NCI-H510A (cell line): ENCODE measurements at places on chromosomes 11 and 22.

DNA sequence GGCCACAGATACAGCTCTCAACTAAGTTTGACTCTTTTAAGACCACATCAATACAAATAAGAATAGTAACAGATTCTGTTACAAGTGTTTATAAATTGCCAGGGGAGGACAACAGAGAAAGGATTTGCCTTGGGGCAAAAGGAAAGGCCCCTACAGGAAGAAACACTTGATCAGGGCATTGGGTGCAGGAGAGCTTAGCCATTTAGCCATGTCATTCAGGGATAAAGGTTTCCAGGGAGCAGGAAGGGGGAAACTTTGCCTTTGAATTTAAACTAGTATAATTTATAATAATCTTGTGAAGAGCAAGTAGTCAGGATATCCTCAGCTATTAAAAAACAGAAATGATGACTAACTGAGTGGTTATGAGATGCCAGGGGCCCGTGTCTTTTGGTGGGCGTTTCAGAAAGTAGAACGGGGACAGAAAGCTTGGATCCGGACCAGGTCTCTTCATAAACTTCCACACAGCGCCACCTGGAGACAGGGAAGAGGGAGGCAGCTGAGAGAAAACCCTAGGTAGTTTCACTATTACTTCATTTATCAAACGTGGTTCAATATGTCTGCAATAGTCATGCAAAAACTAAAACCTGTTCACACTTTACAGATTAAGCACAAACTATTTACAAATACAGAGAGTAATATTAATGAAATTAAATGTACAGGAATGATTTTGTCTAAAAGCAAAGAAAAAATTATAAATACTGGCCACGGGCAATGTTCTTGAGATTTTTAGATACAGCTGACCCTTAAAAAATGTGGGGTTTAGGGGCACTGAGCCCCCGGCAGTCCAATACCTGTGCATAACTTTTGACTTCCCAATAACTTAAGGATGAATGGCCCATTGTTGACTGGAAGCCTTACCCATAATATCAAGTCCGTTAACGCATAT, 11.0 kb upstream of the SLC5A4 start:
- DNase-seq: no peak

DNA sequence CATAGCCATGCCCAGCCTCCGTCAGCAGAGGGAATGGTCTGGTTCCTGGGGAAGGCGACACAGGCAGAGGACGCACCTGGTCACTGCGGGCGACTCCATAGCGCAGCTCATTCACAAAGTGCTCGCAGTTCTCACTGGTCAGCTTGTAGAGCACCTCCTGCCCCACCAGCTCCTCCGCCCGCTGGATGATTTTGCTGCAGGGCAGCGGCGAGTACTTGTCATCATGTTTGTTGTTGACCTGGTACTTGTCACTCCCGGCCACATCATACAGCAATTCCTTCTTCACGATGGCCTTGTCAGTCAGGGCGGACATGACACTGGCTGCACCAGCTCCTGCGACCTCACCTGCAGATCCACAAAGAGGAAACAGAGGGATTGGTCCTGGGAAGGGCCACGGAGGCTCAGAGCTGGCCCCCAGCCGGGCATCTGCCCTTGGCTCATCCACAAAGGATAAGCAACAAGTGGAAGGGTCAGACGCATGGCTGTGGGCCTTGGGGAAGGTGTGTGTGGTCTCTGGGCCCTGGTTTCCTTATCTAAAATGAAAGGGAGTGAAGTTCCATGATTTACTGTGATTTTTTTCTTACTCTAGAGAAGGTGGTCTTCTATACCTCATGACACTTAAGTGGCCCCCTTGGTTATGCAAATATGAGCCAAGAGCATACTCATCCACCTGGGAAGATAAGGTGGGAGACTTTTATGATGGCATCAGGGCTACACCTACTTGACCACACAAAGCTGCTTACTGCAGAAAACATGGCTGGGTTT, 24.0 kb downstream of the PLAAT3 start:
- no peak for DNase-seq

DNA sequence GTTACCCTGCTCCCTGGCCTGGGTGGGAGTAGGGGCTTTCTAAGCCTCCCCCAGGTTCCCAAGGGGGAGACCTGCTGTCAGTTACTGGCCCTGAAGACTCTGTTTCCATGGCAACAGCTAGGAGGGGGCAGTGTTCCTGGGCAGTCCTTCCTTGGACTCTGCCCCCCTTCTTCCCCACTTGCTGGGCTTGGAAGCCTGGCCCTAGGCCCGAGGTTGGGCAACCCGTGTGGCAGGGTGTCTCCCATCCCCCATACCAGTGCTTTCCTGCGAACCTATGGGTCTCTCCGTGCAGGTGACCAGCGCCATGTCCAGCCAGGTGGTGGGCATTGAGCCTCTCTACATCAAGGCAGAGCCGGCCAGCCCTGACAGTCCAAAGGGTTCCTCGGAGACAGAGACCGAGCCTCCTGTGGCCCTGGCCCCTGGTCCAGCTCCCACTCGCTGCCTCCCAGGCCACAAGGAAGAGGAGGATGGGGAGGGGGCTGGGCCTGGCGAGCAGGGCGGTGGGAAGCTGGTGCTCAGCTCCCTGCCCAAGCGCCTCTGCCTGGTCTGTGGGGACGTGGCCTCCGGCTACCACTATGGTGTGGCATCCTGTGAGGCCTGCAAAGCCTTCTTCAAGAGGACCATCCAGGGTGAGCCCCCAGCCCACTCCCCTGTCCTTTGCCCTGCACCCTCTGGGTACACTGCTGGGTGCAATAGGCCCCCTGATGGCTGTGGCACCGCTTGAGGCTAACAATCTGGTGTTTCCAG, 1.7 kb downstream of the ESRRA start:
- DNase-seq: no peak

DNA sequence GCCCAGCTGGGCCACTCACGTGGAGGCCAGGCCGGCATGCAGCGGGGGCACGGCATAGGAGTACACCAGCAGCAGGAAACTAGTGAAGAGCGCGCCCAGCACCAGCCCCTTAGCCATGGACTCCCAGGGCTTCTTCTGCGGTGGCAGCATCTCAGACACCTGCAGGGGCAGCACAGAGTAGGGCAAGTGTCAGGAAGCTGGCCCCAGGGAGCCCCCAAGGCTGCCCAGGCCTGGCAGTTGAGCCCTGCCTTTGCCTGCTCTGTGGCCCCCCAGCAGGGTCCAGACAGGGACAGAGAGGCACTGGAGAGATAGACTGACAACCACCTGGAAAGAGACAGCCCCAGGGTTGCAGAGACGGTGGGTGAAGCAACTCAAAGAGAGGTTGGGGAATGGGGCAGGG, 10.7 kb upstream of the SEC14L6 start:
- DNase-seq: no peak

DNA sequence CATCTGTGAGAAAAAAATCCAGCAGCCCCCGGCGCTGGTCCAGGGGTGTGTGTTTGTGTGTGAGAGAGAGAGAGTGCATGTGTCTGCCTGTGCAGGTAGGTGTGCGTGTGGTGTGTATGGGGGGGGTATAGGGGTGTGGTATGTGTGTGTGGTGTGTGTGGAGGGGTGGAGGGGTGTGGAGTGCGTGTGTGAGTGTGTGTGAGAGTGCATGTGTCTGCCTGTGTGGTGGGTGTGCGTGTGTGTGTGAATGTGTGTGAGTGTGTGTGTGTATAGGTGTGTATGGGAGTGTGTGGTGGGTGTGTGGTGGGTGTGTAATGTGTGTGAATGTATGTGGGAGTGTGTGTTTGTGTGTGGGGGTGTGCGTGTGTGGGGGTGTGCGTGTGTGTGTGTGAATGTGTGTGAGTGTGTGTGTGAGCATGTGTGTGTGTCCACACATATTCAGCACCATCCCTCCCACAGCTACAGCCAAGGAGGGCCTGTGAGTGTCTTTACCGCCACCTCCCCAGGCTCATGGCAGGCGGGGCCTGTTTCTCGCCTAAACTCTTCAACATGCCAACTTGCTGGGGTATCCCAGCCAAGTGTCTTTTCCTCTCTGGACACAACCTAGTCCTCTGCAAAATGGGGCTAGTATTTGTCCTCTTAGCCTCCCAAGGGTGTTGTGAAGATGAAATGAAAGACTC, 11.9 kb downstream of the LMO1 start:
- no peak for DNase-seq

DNA sequence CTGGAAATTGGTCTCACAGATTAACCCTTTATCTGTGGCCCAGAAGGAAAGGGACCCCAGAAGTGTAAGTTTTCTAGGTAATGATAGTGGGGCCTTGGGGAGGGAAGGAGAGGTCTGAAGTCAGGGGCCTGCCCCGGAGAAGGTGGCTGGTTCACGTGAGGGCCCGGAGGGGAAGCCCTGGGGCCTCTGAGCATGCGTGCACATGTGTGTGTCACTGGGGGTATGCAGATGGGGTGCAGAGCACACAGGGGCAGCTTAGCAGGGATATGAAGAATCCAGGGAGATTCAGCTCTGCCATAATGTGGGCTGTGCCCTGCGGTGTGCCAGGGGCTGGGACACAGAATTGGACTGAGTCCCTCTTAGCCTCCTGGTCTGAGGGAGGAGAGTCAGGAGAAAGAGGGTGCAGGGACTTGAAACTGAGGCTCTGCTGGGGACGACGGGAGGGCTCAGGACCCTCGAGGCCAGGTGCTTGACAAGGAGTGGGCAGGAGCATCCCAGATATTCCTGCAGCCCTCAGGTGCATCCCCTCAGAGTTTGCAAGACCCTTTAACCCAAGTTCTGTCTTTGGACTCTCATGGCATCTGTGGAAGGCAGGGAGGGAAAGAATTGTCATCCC, 15.5 kb downstream of the MYO7A start:
- DNase-seq: no peak

GRCh38 chr11:75490221-75491181, 35.2 kb downstream of the GDPD5 start:
- no peak for DNase-seq

DNA sequence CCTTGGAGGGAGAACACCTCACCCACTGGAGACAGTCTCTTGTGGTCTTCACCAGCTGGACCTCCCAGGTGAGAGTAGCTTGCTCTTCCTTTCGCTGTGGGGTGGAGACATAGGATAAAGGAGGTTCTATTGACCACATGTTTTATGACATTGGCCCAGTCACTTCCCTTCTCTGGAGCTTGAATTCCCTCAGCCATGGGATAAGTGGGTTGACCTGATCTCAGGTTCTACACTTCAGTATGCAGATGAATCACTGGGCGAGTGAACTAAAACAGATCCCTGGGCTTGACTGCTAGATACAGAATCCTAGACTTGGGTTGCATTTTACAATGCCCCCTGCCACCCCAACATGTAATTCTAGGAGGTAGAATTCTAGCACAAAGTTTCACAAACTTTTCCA, 54.8 kb upstream of the PRSS23 start:
- no peak for DNase-seq

- DNase-seq: no peak
Measured at GRCh38 chr11:66889960-66890359, 33.1 kb downstream of the LRFN4 start.

- DNase-seq: no peak
Measured at GRCh38 chr22:46688949-46689348, 49.1 kb downstream of the CERK start.

DNA sequence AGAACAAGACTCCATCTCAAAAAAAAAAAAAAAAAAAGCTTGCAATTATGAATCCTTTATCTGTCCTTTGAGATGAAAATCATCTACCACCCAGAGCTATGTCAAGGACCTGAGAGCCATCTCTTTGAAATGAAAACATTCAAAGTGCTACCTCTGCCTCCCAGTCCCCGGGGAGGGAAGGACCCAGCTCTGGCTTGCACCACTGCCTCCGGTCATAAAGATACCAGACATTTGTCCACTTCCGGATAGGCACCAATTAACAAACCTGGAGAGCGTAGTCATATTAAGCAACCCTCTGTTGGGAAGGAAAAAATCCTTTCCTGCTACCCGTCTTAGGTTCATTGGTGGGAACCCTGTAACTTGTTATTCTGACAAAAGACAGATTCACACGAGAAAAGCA, 98.6 kb downstream of the ARHGAP8 start:
- no peak for DNase-seq

GRCh38 chr11:129787532-129788155, 28.0 kb upstream of the TMEM45B start:
- no peak for DNase-seq

- DNase-seq: no peak
Measured at GRCh38 chr11:106086850-106087249, 9.4 kb downstream of the AASDHPPT start.

DNA sequence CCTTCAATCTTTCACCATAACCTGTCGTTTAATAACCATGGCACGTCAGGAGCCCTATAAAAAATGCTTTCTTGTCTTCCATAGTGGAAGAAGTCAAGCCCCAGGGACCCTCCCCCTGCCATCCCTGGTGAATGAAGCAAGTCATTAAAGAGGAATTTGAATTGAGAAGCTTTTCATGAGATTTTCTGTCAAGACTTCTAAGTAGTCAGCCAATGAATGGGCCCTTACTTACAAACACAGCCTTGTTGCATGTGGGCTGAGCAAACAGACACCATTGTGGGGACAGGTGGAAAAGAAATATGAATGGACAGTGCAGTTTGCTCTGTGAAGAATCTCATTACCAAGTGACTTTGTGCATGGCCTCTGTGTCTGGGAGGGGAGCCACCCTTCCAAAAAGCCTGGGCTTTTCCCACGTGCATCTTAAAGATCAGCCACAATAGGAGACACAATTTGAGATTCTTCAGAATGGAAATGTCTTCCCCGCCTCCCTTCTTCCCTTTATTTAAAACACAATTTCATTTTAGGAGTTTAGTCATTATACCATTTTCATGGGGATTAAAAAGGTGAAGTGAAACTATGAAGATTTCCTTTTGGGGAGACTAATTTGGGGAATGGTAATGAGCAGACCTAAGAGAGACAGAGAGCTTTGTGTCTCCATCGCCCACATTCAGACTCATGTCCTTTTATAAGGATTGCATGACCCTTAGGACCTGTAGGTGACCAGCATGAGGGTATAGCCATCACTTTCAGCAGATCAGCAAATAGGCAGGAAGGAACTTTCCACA, 152.0 kb downstream of the LRRC4C start:
- no peak for DNase-seq

DNA sequence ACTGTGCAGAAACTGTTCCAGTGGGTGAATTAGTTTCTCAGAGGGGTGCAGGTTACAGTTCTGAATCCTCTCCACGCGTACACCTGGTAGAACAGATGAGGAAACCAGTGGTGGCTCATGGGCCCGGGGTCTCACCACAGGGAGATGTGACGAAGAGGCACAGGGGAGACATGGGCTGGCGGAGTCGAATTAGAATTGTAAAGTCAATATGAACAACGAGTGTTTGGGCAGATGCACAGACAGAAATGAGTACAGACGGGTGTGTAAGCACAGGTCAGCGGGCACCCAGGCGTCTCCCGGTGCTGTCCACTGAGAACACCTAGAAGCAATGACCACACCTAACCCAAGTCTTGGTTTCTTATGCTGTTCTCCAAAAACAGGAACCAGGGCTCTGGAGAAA, 41.8 kb downstream of the GNB1L start:
- no peak for DNase-seq

DNA sequence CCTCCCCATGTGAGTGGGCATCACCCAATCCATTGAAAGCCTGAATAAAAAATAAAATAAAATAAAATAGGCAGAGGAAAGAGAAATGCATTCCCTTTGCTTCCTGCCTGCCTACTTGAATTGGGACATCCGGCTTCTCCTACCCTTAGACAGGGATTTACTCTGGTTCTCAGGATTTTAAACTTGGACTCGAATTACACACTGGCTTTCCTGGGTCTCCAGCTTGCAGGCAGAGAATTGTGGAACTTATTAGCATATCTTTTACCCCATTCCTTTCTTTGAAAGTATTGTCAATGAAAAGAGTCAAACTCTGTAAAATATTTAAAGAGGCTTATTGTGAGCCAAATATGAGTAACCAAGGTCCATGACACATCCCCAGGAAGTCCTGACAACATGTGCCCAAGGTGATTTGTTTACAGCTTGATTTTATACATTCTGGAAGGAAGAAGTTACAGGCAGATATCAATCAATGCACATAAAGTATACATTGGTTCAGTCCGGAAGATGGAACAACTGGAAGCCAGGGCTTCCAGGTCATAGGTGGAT, 78.4 kb upstream of the CCDC90B start:
- no peak for DNase-seq
